ENCODE measurements at places on chromosomes 16 and 17. TPM values are rescaled to one million over a fixed set of nuclear protein-coding genes. Genes with fewer than 3 reads are reported as not detected.
A peak's percentile ranks its signal among the peaks of the same experiment; 100 is the strongest.

The SYT17 gene
- 0.54 TPM for total RNA-seq

- peaks cover 44% of the 10 kb centered on the region for H3K36me3 ChIP-seq
- H3K4me1 ChIP-seq = peaks cover 67% of the 10 kb centered on the region
- peak overlapping the region; percentile 51 for H3K4me3 ChIP-seq
Measured at GRCh38 chr16:28180655-28181460, 30.9 kb downstream of the XPO6 start.

The SLC52A1 gene
- total RNA-seq = 0.23 TPM

- no peak overlapping the region for H3K27ac ChIP-seq
- peak; percentile 22 for DNase-seq
- no peak overlapping the region for H3K4me3 ChIP-seq
- H3K27me3 ChIP-seq = no peaks in the 10 kb centered on the region
- peaks cover 4% of the 10 kb centered on the region for H3K4me1 ChIP-seq
Measured at GRCh38 chr16:46673320-46674013, 15.5 kb downstream of the VPS35 start.

DNA sequence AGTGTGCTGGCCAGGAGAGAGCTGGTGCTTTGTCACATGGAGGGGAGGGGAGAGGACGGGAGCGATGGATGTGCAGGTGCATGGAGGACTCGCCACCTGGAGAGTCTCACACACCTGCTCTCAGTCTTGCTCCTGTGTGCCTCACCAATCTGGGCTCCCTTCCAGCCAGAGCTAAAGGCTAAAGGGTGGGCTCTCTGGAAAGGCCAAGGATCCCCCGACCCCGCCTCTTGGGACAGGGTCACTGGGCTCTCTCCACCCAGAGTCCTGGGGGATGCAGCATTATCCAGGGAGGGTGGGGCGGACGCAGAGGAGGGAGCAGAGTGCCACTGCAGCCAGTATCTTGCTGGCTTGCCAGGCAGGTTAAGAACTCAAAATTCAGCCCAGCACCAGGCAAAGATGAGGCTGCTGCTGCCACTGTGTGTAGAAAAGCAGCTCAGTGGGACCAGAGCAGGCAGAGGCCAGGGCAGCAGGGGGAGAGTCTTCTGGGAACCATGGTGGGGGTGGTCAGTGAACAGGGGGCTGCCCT lies 5.4 kb upstream of the STAT5B start:
- peaks cover 44% of the 10 kb centered on the region for H3K4me1 ChIP-seq
- H3K4me3 ChIP-seq = no peak overlapping the region
- H3K27ac ChIP-seq = no peak overlapping the region
- no peaks in the 10 kb centered on the region for H3K27me3 ChIP-seq
- DNase-seq = no peak
- H3K36me3 ChIP-seq = peaks cover 19% of the 10 kb centered on the region

DNA sequence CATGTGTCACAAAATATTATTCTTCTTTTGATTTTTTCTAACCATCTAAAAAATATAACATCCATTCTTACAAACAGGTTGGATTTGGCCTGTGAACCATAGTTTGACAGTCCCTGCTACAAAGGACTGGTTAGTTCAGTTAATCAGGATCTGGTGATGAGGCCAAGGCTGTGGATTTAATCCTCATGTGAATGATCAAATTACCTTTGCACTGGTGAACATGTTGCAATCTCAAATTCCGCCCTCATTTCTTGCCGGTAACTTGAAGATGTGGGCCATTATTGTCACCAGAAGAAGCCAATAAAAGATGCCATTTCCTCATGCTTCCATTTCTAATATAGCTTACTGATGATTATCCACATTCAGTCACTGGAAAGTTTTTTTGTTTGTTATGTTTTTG lies 35.3 kb upstream of the YPEL2 start:
- H3K36me3 ChIP-seq = no peaks in the 10 kb centered on the region
- H3K4me3 ChIP-seq = no peak overlapping the region
- no peak for DNase-seq
- H3K4me1 ChIP-seq = no peaks in the 10 kb centered on the region

The TEKT5 gene
- not detected for total RNA-seq

GRCh38 chr16:85090181-85090580 lies 22.1 kb downstream of the CIBAR2 start:
- H3K4me3 ChIP-seq = no peak overlapping the region
- H3K27ac ChIP-seq = no peak overlapping the region
- peaks cover 7% of the 10 kb centered on the region for H3K4me1 ChIP-seq
- DNase-seq = no peak

The CNTNAP1 gene
- total RNA-seq = 2.2 TPM

- peaks cover 25% of the 10 kb centered on the region for H3K36me3 ChIP-seq
- no peak overlapping the region for H3K27ac ChIP-seq
- H3K4me3 ChIP-seq = no peak overlapping the region
- no peak for DNase-seq
- peaks cover 8% of the 10 kb centered on the region for H3K4me1 ChIP-seq
Measured at GRCh38 chr16:19708296-19709205, 9.5 kb downstream of the KNOP1 start.

DNA sequence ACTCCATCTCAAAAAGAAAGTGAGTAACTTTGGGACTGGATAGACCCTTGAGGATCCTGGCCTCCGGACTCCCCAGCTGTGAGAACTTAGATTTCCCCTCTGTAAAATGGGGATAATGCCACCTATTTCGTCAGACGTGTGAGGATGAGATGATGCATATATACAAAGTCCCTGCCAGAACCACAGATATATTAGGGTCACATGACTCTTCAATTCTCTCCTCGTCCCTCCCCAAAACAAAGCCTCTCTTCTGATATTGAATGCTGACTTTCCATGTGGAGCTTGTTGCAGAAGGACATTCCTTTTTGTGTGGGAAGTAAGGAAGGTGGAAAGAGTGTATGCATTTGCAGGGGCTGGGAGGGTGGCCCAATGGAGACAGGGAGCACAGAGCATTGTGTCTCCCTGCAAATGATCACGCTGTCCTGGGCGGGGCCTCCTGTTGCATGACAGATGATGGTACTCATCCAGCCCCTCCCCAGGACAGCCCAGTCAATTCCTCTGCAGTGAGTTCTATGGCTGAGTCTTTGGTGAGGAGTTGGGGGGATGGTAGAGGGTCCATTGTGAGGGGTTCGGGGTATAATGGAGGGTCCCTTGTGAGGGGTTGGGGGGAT lies 35.1 kb upstream of the MGAT5B start:
- DNase-seq = no peak
- no peaks in the 10 kb centered on the region for H3K36me3 ChIP-seq
- peaks cover 9% of the 10 kb centered on the region for H3K27me3 ChIP-seq
- H3K4me3 ChIP-seq = no peak overlapping the region

GRCh38 chr17:49465331-49465903 lies 29.7 kb upstream of the NGFR start:
- no peak overlapping the region for H3K27ac ChIP-seq
- no peaks in the 10 kb centered on the region for H3K36me3 ChIP-seq
- peaks cover 38% of the 10 kb centered on the region for H3K27me3 ChIP-seq
- no peak for DNase-seq
- H3K4me1 ChIP-seq = no peaks in the 10 kb centered on the region

GRCh38 chr17:82888583-82889495 lies 49.0 kb upstream of the ZNF750 start:
- peaks cover 3% of the 10 kb centered on the region for H3K27me3 ChIP-seq
- no peak overlapping the region for H3K4me3 ChIP-seq
- H3K4me1 ChIP-seq = peaks cover 55% of the 10 kb centered on the region
- peaks cover 19% of the 10 kb centered on the region for H3K36me3 ChIP-seq

DNA sequence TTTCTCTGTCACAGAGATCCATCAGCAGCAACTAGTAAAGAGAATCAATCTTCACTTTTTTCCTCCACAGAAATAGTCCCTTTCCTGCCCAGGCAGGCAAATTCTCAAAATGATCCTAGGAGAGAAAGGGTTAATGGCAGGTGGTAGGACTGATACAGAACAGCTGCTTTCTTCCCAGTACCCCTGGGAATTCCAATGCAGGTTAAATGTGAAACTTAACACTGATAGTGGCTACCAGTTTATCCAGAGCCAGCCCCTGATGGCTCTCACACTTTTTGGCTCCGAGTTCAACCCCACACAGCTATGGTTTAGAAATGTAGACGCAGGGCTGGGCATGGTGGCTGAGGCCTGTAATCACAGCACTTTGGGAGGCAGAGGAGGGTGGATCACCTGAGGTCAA lies 22.2 kb downstream of the MARVELD3 start:
- no peaks in the 10 kb centered on the region for H3K27me3 ChIP-seq
- H3K27ac ChIP-seq = no peak overlapping the region
- H3K4me1 ChIP-seq = no peaks in the 10 kb centered on the region
- no peak for DNase-seq

The PRKCA gene
- 155 TPM for total RNA-seq

GRCh38 chr17:40568074-40568836 lies 3.0 kb upstream of the CCR7 start:
- no peak for DNase-seq
- no peak overlapping the region for H3K27ac ChIP-seq
- H3K27me3 ChIP-seq = peaks cover 5% of the 10 kb centered on the region
- no peak overlapping the region for H3K4me3 ChIP-seq

The MGAT5B gene
- total RNA-seq = 1.2 TPM

The CCL22 gene
- total RNA-seq = 11.4 TPM

DNA sequence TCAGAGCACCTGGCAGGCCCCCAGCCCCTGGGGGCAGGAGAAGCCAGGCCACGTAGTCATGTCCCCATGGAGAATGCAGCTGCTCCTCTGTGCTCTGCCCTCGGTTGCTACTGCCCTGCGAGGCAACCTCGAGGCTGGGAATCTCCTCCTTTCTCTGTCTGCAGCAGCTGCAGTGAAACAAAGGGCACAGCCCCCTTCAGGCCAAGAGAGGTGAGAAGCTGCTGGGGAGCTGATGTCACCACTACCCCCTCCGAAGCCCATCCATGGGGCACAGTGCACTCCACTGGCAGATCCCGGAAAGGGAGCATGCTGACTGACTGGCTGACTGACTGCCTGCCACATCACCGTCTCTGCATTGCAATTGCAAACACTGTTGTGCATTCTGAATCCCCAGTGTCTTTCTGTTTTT lies 103.7 kb downstream of the GRIN2A start:
- no peaks in the 10 kb centered on the region for H3K27me3 ChIP-seq
- H3K4me1 ChIP-seq = no peaks in the 10 kb centered on the region
- H3K27ac ChIP-seq = no peak overlapping the region
- DNase-seq = no peak
- H3K4me3 ChIP-seq = no peak overlapping the region
